ENCODE measurements at places on chromosomes 11 and 22.

DNA sequence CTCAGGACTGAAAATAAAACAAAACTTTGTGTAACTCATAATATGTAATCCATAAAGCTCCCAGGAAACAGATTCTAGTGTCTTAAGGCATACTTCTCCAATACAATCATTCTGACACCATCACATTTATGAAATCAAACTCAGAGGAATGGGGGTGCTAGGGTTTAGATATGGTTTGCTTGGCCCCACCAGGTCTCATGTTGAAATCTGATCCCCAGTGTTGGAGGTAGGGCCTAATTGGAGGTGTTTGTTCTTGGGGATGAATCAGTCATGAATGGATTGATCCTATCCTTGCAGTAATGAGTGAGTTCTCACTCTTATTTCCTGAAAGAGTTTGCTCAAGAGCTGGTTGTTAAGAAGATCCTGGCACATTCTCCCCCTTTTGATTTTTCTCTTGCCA lies 380.9 kb downstream of the ETS1 start:
- DNase-seq = no peak

DNA sequence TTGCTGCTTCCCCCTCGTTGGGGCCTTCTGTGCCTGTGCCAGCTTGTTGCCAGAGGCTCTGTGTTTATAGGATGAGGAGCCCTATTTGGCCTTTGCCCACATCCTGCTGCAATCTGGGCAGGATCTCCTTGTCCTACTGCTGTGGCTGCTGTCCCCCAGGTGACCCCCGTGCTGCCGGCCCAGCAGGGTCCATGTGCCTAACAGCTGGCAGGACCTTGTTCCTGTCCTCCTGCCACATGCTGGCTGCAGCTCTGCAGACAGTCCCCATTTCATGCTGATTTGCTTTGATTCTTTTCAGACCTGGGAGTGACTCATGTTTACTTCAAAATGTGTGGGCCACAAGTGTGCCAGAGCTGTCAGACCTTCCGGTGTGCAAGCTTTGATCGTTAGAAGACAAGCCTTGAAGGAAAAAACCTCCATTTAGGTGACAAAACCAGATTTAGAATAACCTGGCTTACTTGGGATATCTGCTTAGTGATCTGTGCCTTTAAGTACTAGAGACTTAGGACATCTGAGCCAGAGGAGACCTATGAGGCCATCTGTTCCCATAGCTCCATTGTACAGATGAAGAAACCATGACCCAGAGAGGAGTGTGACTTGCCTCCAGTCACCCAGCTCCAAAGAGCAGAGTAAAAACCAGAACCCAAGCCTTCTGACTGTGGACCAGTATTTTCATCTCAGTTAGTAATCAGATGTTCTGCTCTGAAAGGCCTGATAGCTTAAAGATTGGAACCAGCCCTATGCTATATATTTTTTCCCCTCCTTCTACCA lies 11.1 kb downstream of the NAV2 start:
- DNase-seq = no peak

DNA sequence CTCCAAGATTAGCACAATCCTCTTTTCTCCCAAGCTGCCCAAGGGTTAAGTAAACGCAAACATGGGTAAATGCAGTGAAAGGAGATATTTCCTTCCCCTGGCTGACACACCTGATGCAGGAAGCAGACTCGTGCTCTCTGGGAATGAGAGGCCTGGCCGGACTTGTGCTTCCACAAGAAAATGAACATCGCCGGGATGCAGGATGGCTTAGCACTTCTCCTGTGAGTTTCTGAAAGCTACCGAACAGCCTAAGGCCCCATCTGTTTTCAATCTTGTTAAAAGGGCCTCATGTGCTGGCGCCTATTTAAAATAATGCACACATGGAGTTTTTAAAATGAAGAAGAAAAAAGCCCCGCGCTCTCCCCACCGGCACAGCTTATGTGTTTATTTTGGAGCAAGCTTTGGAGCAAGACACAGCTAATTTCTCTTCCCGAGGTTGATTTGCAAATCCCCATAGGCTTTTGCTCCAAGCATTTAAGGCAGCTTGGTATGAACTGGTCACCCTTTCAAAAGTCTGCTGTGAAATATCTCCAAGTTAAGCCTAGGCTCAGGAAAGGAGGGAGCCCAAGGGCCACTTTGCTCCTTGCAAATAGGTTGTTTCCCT lies 100.9 kb downstream of the SYN3 start:
- DNase-seq = no peak

GRCh38 chr11:7927635-7928034 lies 3.4 kb downstream of the OR10A6 start:
- no peak for DNase-seq

- DNase-seq = no peak
These were observed 227.6 kb upstream of the PITPNB start for GRCh38 chr22:28146401-28147314.

DNA sequence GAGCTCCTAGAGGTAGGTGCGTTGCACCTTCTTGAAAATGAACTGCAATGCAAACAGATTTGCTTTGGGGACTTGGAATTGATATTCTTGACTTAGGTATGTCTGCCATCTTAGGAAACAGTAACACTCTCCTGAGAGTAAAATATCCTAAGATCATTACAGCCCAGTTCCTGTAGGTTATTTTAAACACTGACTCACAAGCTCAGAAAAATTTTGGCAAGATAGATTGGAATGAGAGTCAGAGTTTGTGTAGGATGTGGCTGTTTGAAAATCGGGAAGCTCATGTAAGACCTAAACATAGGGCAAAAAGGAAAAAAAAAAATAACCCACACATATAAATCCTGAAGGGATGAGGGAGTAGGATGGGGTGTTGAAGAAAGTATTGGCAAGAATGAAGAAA lies 377.0 kb upstream of the LRRC4C start:
- DNase-seq = no peak

DNA sequence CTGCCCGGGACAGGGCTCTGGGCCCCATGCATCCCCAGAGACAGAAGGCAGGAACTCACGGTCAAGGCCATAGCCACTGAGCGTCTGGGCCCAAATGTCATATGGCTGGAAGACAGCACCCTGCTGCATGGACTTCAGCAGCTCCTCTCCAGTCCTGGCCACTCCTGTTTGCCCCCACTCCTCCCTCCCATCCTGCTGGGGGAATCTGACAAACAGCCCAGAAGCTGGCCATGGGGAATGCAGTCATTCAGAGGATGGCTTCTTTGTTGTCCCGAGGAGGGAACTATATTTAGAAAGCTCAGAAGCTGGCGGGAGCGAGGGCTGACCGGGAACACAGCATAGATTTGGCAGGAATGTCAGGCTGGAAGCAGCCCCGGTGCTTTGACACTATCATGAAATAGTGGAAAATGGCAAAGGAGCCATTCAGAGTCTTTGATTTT lies 35.0 kb downstream of the DKK3 start:
- DNase-seq = no peak

DNA sequence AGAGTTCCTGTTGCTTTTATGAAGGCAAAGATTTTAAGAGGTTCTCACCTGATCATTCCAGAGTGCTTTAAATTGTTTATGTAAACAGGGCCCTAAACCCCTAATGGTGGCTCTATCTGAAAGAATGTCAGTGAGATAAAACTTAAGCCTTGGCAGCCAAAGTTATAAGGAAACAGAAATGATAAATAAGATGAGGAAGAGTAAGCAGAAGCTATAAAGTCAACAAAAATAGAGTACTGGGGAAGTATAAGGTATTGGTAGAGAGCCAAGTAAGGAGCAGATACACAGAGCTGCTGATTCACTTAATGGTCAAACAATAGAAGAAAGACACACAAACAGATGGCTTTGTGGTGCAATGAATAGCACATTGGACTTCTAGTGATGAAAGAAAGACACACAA lies 37.9 kb downstream of the TMPRSS5 start:
- DNase-seq = no peak

GRCh38 chr11:17513853-17514252 lies 30.4 kb downstream of the USH1C start:
- no peak for DNase-seq

Measured in renal cortex interstitium (tissue), 15 donors.